ENCODE measurements at places on chromosomes 6 and 20.

GRCh38 chr6:142686507-142686887, 258.5 kb downstream of the HIVEP2 start:
- DNase-seq: no peak

GRCh38 chr6:51608932-51609331, 478.5 kb downstream of the PKHD1 start:
- DNase-seq: no peak

DNA sequence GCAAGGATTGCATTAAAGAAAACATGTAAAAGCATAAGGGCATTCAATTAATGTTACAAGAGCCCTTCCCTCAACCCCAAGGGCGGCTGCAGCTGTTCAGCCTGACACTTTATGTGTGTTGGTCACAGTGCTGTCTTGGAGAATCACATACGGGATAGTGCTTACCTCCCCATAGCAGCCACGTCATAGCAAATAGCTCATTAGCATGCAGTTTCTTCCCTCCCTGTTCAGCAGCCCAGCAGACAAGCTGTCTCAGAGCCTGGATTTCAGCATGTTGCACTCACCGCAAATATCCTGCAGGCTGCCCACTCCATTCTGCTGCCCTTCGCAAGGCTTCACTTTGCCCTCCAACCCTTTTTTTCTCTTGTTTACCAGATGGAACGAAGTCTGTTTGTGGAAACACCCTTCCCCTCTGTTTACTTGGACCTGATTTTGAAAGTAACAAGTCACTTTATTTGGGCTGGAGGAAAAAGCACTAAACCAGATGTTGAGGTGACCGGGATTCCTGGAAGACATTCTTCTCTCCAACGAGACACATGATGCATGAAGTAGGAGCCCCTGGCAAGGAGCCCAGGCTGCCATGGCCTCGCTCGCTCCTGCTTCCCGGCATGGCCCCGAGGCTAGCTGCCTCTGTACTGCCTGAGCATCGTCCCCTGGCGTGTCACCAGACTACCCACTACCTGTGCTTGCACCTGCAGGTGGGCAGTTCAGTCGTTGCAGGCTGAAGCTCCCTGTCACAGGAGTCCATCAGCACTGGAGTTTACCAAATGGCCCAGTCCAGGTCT, 151.6 kb upstream of the GMDS start:
- no peak for DNase-seq

DNA sequence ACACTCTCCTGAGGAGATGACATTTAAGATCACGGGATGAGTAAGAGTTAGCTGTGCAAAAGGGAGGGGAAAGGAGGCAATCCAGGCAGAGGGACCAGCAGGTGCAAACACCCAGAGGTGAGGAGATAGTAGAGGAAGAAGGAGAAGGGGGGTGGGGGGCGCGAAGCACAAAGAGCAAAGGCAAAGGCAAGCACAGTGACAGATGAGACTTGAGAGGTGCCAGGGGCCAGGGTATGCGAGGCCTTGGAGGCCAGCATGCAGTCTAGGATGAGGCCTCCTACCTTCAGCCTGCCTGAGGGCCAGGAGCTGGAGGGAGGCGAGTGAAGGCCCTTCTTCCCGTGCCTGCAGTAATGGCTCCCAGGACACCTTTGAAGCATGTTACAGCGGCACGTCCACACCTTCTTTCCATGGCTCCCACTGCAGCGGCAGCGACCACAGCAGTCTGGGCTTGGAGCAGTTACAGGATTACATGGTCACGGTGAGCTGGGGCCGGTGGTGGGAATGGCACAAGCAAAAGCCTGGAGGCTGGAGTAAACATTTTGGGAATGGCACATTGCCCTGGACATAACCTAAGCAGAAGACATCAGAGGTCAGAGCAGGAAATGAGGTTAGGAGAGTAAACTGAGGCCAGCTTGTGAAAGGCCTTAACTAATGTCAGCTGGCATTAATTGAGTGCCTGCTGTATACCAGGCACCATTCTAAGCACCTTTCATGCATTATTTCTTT, 18.6 kb downstream of the CCM2L start:
- no peak for DNase-seq

DNA sequence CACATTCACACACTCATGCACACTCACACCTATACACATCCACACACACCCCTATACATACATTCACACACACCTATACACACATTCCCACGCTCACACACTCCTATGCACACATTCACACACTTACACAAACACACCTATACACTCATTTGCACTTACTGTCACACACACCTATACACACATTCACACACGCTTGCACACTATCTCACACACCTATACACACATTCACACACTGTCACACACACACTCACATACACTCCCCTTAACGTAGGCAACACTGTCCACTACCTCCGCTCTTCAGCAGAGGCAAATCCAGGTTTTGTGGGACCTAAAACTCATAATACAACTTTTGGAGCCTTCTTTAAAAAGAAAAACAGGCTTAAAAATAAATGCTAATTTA, 487.7 kb upstream of the CDH4 start:
- DNase-seq: no peak

DNA sequence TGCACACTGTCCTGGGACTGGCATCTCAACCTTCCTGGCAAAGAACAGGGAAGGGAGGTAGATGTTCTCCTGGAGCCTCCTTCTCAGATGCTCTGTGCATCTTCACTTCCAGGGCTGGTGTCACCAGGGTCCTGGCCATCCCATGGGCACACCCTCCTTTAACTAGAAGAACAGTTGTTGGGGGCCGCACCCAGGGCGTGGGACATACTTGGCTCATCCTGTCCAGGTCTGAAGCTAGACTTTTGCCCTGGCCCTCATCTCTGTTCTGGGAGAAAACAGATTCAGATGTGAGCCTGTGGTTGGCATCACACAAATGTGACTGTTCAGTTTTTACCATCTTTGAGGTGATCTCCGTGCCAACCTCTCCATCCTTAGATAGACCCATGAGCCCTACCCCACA, 41.6 kb downstream of the FOXC1 start:
- DNase-seq: no peak

DNA sequence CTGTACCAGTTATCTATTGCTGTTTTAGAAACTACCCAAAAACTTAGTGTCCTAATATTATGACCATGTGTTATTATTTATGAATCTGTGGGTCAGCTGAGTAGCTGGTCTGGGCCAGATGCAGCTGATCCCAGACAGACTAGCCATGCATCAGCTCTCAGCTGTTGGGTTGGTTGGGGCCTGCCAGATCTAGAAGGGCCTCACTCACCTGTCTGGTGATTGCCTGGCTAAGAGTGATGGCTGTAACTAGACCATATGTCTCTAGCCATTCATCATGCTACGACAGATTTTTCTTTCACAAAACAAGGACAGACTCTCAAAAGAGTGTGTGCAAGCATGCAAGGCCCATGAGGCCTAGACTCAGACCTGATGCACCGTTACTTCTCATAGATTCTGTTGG, 403.2 kb downstream of the SAMD5 start:
- no peak for DNase-seq

DNA sequence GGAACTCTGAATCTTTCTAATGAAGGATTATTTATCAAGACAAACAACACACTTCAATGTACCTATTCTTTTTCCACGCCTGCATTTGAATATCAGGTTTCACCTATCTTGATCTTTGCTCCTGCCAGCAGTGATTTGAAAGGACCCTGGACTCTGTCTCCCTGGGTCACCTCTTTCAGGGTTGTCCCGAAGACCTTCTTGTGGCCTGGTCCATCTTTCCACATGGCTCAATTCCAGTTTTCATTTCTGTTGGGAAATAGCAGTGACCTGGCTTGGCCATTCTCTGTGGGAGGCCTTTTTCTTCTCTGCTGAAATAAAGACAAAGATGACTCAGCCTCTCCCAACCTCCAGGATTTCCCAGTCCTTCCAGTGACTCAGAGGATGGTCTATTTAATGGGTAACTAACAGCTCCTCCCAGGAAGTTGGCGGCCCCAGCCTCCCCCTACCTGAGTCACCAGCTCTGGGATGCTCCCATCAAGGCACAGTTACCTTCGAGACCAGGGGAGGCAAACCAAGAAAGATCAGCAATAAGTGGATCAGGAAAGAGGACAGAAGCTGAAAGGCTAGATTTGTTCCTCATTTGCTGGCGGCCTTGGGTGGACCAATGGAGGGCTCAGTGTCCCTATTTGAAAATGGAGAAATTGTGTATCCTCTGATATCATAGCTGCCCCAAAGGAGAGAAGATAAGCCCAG, 120.2 kb upstream of the RNF24 start:
- no peak for DNase-seq

DNA sequence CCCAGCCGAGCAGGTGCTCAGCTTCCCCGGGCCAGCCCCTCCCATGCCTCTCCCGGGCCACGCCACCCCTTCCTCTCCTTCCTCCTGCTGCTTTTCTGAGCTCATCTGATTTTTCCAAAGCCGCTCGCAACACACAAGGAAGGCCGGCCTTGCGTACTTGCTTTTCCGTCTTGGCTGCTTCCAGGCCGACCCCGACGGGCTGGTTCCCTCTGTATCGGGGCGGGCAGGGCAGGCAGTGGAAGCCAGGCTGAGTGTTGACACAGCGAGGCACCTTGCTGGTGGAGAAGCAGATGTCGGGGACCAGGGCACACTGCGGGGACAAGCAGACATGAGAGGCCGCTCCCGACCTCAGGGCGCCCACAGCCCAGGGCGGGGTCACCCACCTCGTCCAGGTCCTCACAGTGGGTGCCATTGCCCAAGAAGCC, 21.1 kb downstream of the THBS2 start:
- DNase-seq: no peak

DNA sequence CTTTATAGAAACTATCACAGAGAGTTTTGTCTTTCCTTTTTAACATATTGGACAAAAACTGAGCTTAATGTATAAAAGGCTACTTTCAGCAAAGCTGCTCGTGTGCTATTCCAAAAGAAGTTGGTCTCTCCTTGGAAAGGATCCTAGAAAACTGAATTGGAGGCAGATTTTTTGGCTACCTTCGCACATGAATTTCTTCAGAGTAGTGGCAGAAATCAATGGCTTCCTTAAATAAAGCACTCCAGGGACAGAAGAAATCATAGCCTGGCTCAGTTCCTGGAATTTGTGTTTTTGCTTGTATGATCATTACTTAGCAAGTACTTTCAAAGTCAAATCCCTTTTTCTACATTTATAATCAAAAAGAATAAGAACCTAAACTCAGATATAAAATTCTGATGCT, 780.3 kb downstream of the PHF3 start:
- no peak for DNase-seq

- no peak for DNase-seq
Measured at GRCh38 chr6:134446896-134447295, 129.0 kb upstream of the SGK1 start.

GRCh38 chr6:37585523-37585905, 85.8 kb upstream of the CCDC167 start:
- no peak for DNase-seq

- no peak for DNase-seq
Measured at GRCh38 chr6:150730801-150731457, 131.2 kb downstream of the PLEKHG1 start.

DNA sequence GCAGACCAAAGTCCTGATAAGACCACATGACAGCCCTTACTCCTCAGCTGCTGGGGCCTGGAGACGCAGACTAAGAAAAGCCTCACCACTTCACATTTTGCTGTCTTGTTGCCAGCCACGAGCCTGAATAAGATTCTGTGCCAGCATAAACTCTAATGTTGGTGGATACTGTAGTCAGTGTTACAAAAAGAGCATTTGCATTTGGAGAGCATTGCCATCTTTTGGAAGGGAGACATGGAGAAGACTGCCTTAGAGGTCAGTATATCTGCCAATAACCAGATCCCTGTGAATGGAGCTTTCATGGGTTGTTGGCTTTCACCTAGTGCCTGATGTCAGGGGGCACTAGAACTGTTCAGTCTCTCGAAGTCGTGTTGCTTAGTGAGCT, 315.2 kb downstream of the ZFAND3 start:
- DNase-seq: no peak

DNA sequence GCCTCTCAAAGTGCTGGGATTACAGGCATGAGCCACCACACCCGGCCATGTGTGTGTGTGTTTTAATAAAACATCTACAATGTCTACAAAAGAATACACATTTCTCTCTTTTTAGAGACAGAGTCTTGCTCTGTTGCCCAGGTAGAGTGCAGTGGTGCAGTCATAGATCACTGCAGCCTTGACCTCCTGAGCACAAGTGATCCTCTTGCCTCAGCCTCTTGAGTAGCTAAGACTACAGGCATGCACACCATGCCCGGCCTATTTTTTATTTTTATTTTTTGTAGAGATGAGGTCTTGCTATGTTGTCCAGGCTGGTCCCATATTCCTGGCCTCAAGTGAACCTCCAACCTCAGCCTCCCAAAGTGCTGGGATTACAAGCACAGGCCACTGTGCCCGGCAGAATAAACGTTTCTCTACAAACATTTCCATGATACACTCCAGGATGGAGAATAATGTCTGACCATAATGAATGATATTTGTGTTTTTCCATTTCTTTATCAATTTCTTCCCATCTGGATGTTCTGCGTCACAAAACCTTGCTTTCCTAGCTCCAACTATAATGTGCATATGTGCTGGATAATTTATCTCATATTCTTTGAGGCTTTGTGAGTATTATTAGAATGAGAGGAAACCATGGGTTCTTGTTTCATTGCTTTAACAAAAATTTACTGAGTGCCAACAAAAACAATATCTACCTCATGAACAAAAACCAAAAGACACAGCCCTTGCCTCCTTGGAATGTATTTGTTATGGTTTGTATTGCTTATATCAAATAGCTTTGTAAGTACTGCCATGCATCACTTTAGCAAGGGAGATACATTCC, 28.6 kb upstream of the CCN2 start:
- no peak for DNase-seq

- no peak for DNase-seq
Measured at GRCh38 chr20:31494131-31494530, 19.0 kb downstream of the REM1 start.

DNA sequence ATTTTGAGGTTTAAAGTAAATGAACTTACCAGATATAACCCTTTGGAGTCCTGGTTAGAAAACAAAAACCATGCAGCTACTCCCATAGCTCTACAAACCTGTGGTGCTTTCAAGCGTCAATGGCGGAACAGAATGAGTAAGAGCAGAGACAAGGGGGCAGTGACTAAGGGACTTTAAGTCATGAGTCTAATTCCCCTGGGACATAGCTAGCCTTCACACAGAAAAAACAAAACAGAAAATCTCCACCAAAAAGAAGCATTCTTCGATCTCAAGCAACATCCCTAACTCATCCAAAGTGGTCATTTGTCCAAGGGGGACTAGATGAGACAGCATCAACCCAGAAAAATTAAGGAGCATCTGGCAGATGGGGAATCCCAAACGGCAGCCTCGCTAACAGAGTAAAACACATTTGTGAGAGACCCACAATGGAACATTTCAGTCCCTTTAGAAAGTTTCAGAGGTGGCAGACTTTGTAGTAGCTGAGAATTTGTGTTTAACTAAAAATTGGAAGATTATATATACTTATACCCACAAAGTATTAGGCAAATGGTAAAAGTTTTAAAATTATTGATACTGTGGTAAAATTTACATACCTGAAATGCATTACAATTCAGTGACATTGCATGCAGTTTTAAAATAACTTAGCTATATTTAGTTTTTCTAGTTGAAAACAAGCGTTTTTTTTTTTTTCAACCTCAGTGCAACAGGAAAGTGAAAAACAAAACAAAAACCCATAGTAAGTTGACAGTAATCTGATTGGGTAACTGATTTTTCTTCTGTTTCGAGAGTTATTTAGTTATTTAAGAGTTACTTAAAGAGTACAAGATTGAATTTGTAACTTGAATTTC, 67.5 kb downstream of the KCNQ5 start:
- DNase-seq: no peak
